ENCODE measurements at places on chromosomes 11 and 22.

DNA sequence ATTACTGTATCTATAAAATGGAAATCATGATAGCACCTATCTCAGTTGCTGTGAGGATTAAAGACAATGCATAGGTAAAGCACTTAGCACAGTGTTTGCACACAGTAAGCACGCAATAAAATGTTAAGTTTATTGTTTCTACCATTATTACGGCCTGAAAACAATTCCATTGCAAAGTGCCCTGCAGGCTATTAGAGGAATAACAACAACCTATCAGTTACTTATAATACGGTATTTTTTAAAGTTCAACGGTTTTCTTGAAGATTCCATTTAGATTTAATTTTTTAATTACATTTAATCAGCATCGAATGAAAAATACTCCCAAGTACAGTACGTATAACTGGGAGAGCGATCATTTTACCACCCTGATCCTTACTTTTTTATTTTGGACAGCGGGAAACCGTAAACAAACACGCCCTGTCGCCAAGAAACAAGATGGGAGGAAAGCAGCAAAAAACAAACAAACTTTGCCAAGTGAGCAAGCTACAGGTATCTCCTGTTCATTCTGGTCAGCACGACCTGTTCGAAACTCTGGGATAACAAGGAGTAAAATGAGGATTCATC is 893 bp downstream of the SLC36A4 start:
- no peaks in the 10 kb centered on the region for H3K36me3 ChIP-seq
- H3K4me3 ChIP-seq, result peak overlapping the region; percentile 68
- peak overlapping the region; percentile 73 for H3K27ac ChIP-seq
- H3K27me3 ChIP-seq, result no peaks in the 10 kb centered on the region
- no peak for DNase-seq

DNA sequence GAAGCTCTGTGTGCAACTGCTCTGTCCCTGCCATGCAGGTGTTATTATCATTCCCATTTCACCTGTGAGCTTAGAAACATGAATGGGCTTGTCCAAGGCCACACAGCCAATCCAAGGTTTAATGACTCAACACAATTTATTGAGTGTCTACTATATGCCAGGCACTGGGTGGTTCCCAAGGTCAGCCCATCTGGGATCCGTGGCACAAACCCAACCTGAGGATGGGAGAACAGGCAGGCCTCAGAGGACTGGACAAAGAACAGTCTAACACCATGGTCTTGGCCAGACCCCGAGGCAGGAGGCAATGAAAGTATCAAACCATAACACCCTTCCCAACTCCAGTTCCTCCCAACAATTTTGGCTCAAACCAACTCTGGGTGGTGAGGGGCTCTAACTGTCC is 15.7 kb downstream of the SPATA19 start:
- H3K27ac ChIP-seq, result no peak overlapping the region
- DNase-seq, result no peak
- H3K36me3 ChIP-seq, result no peaks in the 10 kb centered on the region
- no peak overlapping the region for H3K4me3 ChIP-seq
- H3K4me1 ChIP-seq, result no peaks in the 10 kb centered on the region
- H3K27me3 ChIP-seq, result peaks cover 16% of the 10 kb centered on the region

- no peak overlapping the region for H3K4me3 ChIP-seq
- no peak overlapping the region for H3K27ac ChIP-seq
- H3K27me3 ChIP-seq, result peaks cover 46% of the 10 kb centered on the region
- DNase-seq, result no peak
- no peaks in the 10 kb centered on the region for H3K36me3 ChIP-seq
- H3K4me1 ChIP-seq, result no peaks in the 10 kb centered on the region
These were observed 254.0 kb upstream of the NARS2 start for GRCh38 chr11:78828676-78829075.

DNA sequence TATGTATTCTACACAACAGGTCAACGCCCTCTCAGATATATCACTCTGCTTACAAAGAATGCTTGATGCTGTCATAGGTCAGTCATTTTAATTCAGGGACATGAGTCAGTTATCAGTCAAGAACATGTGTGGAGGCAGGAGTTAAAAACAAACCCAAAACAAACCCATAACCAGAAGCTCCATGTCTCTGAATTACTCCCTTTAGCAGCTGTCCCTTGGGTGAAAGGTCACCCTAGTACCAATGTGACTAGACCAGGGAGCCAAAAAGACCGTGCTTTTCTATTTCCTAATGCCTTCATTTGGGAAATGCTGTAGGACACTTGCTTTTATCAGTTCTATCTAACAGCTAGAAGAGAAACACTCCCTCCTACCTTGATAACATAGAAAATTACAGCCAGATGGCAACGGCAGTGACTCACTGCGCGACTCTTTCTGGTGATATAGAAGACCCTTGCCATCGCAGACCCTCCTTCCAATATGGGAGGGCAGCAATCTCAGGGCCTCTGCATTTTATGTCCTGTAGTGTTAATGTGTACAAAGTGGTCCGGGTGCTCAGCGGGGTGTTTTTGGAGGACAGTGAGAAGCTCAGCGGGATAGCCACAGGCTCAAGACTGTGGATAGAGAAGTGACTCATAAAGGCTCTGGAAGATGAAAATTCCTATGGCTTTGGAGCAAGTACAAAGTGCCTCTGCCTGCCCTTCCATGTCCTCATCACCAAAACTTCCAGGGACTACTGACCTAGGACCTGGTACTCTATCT is 24.8 kb downstream of the APOL5 start:
- H3K4me1 ChIP-seq, result peaks cover 20% of the 10 kb centered on the region
- no peaks in the 10 kb centered on the region for H3K27me3 ChIP-seq
- DNase-seq, result peak; percentile 76
- H3K4me3 ChIP-seq, result no peak overlapping the region

- peaks cover 3% of the 10 kb centered on the region for H3K4me1 ChIP-seq
- H3K4me3 ChIP-seq, result no peak overlapping the region
- no peak for DNase-seq
- H3K27ac ChIP-seq, result no peak overlapping the region
- H3K36me3 ChIP-seq, result no peaks in the 10 kb centered on the region
These were observed 288.1 kb downstream of the DYNC2H1 start for GRCh38 chr11:103397369-103397768.

DNA sequence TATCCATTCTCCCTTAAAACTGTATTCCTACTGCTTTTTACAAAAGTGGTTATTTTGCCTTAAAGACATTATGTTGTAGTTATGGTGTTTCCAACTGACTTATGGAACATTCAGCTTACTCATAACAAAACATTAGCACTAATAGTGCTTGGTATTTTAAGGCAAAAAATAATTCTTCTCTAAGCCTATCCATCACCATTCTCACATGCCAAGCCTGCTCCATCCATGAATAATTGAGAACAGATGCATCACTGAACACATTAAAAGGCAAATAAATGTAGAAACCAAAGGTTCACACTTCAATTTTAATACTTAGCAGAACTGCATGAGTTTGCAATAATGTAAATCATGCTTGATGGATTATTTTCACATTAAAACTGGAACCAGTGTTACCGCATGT is 42.3 kb upstream of the DDI1 start:
- no peaks in the 10 kb centered on the region for H3K4me1 ChIP-seq
- DNase-seq, result no peak
- no peaks in the 10 kb centered on the region for H3K27me3 ChIP-seq

GRCh38 chr22:26559961-26560575 is 29.9 kb downstream of the TPST2 start:
- no peaks in the 10 kb centered on the region for H3K36me3 ChIP-seq
- no peak for DNase-seq
- no peak overlapping the region for H3K27ac ChIP-seq
- H3K4me1 ChIP-seq, result no peaks in the 10 kb centered on the region
- no peak overlapping the region for H3K4me3 ChIP-seq
- no peaks in the 10 kb centered on the region for H3K27me3 ChIP-seq

GRCh38 chr11:117273550-117274289 is 17.4 kb upstream of the BACE1-AS start:
- no peaks in the 10 kb centered on the region for H3K36me3 ChIP-seq
- no peaks in the 10 kb centered on the region for H3K27me3 ChIP-seq
- no peak overlapping the region for H3K4me3 ChIP-seq
- no peaks in the 10 kb centered on the region for H3K4me1 ChIP-seq
- DNase-seq, result no peak
- no peak overlapping the region for H3K27ac ChIP-seq
